NCI-H774 (cell line): ENCODE measurements at places on chromosomes 11 and 22.

- no peak for DNase-seq
These were observed 92.8 kb upstream of the LINC01488 start for GRCh38 chr11:69388661-69389060.

DNA sequence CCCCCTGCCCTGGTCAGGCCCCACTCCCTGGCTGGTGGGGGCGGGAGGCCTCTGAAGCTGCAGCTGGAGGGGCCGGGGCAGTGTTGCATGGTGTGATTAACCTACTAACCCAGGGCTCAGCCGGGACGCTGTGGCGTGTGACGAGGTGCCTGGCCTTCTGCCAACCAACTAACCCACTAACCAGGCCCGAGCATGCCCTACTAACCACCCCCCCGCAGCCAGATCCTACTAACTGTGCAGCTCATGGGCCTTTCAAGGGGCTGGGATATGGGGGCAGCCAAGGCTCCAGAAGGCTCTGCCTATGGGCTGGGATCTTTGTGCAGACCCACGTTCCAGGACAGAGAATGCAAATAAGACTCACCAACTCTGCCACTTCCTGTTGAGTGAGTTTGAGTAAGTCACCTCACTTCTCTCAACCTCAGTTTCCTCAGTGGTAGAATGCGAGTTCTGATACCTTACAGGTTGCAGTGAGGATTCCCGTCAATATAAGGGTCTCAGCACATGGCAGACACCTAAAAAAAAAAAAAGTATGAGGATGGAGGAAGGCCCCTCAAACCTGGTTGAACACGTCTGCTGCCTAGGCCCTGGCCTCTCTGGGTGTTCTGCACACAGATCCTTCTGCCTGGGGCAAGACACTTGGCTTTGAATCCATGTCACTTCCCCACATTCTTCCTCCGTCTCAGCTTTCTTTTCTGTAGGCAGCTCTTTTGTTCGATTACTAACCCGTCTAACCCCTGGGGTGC, 14.1 kb downstream of the MIAT start:
- DNase-seq, result no peak

DNA sequence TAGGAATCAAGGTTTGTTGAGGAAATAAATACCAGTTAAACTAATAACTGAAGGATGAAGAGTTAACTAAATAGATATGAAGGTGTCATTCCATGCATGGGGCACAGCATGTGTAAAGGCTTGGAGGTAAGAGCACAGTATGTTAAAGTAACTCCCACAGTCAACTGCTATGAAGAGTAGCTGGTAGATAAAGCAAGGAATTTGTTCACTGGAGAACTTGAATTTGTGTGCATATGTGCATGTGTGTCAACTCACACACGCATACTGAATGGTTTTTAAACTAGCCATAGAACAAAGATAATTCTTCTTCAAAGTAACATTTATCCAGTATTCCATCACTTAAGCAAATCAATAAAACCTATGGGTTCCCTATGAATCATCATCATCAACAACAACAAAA, 135.9 kb downstream of the FAM76B start:
- DNase-seq, result no peak

- DNase-seq, result no peak
These were observed 12.6 kb upstream of the SYT13 start for GRCh38 chr11:45298718-45299117.

GRCh38 chr11:11318461-11318860, 34.6 kb downstream of the CSNK2A3 start:
- no peak for DNase-seq

DNA sequence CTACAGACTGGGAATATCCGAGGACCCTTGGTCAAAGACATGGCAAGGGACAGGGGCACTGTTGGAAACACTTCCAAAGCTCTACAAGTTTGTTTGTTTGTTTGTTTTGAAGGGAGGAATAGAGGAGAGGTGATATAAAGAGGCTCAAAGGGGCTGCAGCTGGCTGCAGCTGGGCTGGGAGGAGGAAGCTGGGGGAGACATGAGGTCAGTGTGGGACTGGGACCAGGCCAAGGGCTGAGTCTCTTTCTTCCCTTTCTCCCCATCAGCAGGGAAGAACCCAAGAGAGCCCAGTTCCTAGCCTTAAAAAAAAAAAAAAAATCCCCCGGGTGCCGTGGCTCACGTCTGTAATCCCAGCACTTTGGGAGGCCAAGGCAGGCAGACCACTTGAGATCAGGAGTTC, 5.0 kb downstream of the RHOG start:
- DNase-seq, result no peak

DNA sequence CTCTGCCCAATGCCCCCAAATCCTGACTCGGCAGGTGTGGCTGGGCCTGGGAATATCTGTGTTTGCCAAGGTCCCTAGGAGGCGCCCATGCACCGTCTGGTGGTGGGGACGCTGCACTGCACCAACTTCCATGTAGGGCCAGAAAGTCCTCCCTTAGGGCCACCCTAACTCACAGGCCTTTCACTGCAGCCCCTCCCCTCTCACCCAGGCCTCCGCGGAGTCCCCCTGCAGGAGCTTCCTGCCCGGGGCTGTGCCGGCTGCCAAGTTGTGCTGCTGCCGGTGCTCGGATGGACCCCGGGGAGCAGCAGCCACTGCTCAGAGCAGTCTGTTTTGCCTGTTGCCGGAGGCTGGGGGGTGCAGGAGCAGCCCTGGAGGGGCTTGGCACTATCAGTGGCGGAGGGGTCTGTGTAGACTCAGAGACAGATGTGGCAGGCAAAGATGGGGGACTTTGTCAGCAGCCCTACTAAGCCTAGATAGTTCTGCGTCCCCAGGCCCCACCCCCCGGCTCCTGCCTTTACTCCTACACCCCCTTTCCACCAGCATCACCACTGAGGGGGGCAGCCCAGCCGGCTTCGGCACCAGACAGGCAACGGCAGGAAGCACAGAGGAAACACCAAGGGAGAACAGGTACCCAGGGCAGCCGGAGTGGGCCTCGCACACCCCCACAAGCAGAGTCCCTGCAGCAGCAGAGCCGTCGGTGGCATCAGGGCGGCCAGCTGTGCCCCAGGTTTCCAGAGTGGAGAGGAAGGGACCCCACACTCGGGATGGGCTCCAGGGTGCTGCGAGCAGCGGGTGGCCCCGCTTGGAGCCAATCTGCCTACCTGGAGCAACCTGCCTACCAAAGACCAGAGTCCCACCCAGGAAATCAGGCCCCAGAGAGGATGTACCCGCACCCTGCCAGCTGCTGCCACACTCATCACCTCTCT, 124.3 kb downstream of the TRIM29 start:
- DNase-seq, result peak; percentile 24

GRCh38 chr11:92035488-92035887, 189.1 kb upstream of the FAT3 start:
- no peak for DNase-seq

DNA sequence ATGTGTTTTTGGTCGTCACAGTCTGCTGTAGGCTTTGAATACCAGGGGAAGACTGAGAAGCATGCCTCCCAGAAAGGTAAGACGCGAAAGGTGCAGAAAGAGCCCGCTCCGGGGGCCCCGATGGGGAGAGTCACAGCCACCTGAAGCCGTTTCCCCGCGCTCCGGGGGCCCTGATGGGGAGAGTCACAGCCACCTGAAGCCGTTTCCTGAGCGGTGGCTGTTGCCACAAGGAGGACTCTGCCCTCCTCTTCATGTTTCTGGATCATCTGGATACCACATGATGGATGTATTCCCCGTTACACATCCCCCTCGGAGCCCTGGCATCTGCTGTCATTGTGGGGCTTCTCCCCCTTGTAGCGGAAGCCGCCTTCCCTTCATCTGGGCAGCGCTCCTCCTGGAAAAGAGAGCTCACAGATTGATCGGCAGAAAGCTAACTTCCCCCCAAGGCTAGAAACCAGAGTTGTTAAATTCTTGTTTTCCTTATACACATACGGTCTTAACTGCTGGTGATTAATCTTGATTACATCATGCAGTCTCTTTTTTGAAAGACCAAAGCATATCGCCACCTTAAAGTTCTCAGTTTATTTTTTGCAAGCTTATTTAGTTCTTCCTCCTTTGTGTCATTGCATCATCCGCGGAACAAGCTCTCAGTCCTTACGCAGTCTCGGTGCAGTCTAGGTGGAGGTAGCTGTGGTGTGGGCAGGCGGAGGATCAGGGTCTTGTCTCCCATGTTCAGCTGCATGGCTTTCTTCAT, 17.5 kb downstream of the CTTN start:
- no peak for DNase-seq

GRCh38 chr22:37894939-37895670, 11.0 kb upstream of the MICALL1 start:
- DNase-seq, result no peak

GRCh38 chr22:24471570-24471969, 23.6 kb upstream of the UPB1 start:
- no peak for DNase-seq

GRCh38 chr11:101913656-101914055, 1.2 kb upstream of the CEP126 start:
- DNase-seq, result no peak
